ENCODE measurements at places on chromosomes 7 and 10.

GRCh38 chr7:47405921-47406800 lies 175.8 kb downstream of the TNS3 start:
- DNase-seq = peak; percentile 60

- DNase-seq = no peak
These were observed 42.9 kb downstream of the TAX1BP1 start for GRCh38 chr7:27782849-27783248.

DNA sequence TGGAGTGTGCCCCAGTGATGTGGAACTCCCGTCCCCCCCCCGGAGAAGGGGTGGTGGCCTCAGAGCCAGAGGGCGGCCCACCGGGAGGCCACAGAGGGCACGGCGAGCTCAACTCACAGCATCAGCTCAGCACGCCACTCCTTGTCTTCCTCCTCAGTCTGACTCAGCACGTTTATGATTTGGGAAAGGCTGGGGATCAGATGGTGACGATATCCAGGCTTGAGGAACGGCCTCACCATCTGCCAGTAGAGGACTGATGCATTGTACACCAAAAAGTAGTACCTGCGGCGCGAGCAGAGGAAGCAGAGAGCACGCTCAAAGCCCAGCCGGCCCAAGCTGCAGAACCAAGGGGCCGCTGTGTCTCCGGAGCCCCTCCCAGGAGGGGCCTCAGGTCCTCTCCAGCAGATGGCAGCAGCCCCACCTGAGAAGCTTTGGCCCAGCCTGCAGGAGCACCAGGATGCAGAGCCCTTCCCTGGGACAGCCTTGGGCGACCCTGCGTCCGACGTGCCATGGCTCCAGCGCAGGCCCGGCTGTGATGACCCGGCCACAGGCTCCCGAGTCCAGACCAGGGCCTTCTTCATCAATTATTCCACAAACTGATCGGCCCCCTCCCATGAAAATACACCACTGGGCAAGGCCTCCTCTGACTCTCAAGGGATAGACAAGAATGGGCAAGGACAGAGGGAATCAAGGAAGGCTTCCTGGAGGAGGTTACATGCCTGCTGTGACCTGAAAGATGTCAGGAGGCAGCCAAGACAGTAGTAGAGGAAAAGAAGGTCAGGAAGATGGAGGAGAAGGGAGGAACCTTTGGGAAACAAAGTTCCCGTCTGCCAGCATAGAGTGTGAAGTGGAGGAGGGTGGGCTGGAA lies 3.7 kb downstream of the CFAP46 start:
- DNase-seq = no peak

DNA sequence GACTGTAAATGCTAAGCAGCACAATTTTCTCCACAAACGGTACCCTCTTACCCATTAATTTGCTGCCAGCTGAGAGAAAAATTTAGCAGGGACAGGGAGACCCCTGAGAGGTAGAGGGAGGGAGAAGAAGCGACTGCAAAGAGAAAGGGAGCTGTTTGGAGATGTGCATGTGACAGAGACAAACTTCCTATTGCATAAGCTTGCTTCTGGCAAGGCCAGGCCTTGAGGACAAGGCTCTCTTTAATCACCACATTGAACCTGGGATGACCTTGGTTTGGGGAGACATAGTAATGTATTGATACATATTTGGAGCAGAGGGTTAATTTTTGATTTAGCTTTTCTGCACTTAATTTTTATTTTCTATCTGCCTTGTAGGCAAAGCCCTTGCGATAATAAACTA lies 31.1 kb upstream of the HIBADH start:
- no peak for DNase-seq

GRCh38 chr7:128791972-128792327 lies 182 bp downstream of the CCDC136 start:
- no peak for DNase-seq

DNA sequence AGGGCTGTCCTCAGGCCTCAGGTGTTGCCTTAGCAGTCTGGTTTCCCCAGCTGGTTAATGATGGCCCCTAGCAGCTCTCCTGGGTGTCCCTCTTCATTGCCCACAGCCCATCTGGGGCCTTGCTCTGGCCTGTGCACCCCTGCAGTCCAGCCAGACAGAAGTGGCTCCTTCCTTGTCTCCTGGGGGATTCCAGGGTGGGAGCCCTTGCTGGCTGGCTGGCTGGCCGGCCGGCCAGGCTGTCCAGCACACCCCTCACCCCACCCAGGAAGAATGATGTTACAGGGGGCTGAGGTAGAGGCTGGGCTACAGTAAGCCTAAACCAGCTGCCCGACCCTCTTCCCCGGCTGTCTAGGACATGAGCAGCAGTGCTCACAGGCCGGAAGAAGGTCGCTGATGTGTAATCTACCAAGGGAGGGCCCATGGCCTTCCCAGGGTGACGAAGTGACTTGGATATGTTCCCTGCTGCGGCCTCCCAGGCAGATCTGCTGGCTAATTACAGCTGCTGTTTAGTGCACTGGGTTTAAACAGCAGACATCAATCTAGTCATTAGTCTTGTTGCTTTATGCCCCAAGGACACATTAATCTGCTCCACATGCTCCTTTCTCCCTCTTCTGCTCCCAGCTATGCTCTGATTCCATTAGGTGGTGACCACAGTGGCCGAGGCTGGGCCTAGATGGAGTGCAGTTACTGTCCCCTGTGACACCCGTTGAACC lies 53.8 kb upstream of the LRRC4 start:
- DNase-seq = no peak

DNA sequence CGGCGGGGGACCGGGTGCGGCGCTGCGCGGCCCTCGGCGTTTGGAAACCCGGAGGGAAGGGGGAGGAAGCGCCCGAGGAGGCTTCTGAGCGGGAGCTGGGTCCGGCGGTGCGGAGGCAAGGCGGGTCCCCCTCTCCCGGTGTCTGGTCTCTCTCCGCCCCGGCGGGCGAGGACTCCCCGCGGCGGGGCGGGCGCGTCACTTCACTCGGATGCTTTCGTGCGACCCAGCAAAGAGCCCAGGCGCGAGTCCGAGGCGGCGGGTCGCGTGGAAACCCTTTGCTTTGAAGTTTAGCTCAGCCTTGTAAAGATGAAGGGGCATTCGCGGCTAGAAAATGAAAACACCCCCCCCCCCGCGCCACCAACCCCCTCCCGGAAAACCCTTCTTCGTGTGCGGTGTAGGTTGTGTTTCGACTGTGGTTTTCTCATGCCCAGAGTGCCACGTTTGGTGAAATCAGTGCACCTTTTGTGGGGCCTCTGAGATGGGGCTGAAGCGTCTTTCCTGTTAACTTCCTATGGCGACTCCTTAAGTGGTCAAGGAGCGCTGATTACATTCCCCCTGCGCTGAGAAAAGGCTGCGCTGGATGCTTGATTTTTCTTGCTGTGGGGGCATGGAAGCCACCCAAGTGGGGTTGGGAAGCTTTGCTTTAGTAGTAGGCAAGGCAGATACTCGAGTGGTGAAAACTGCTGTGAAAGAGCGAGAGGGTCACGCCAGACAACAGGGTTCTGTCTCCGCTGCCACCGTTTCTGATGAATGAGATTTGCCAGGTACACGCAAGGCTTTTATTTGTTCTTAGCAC lies 876 bp downstream of the GNAI1 start:
- no peak for DNase-seq

DNA sequence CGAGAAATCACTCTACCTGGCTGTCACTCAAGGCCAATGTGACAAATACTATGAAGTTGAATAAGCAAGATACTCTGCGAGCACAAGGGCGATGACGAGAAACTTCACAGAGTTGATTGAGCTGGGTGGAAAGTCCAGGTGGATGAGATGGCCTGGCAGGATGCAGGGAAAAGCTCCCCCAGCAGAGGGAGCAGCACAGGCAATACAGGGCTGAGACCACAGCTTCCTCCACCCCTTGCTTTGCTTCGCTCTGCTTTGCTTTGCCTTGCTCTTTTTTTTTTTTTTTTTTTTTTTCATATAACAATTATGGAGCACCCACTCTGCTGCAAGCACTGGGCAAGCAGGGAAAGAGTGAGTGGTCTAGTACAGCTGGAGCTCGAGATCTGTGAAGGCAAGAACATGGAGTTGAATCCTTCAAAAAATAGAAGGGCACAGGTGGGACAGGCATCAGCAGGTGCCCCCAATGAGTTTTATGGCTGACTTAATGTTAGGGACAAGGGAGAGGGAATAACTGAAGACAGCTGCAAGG lies 88.3 kb downstream of the CABCOCO1 start:
- DNase-seq = peak; percentile 80

- DNase-seq = no peak
These were observed 93.7 kb downstream of the MYL10 start for GRCh38 chr7:101535351-101535751.

- no peak for DNase-seq
These were observed 252.9 kb downstream of the DNAJB6 start for GRCh38 chr7:157589680-157590079.

DNA sequence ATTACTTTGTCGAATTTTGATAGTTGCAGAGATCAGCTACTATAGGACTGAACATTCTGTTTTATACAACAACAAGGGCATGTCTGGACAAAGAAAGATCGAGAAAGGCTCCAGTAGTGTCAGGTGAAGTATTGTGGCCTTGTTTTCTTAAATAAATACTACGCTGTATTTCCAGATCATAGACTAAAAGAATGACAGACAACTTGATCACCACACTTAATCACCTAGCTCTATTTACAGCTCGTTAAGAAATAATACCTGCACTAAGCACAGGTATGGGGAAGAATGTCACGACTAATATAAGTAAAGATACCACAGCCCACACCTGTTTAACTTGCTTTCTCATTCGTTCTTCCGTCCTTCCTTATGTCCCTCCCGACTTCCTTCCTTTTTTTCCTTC lies 269.2 kb downstream of the HGF start:
- DNase-seq = no peak

DNA sequence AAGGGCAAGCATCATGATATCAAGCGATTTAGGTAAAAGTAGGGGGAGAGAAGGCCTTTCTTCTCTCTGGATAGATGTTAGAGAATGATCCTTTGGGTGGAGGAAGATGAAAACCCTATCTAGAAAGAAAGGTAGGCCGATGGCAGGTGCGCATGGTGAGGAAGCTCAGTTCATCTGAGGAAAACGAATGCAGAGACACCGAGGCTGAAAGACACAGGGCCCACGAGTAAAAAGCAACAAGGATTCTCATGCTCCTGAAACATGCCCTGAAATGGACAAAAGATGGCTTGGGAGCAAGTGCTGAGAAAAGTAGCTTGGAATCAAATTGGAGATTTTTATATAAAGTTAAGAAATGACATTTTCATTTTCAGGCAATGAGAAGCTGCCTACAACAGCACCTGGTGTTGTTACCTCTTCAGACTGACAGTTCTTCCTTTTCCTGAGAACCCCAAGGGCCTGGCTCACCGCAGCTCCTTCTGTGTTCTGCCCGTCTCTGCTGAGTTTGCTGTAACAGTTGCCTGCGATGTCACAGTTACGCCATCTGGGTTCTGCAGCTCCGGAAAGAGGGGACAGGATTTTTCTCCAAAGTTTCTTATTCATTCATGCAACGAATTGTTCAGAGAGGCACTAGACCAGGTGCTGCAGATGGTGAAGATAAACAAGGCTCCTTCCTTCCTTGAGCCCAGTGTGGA lies 402.0 kb upstream of the KLF6 start:
- no peak for DNase-seq

GRCh38 chr10:34213805-34214197 lies 601.3 kb downstream of the PARD3 start:
- DNase-seq = no peak

DNA sequence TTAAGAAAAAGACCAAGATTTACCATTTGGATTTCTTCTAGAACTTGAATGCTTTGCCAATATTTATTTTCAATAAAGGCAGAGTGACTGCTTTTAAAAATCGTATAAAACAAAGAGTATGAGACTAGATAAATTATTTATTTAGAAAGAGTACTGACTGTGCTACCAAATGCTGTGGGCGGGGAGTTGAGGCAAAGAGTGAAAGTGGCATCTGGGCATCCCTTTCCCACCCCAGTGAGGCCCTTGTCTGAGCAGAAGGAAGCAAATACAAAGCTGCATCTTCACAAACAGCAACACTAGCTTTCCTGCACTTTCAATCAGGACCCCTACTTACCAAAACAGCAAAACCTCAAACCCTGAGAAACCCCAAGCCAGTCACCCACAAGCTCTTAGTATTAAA lies 34.9 kb downstream of the ITGB1 start:
- DNase-seq = no peak

DNA sequence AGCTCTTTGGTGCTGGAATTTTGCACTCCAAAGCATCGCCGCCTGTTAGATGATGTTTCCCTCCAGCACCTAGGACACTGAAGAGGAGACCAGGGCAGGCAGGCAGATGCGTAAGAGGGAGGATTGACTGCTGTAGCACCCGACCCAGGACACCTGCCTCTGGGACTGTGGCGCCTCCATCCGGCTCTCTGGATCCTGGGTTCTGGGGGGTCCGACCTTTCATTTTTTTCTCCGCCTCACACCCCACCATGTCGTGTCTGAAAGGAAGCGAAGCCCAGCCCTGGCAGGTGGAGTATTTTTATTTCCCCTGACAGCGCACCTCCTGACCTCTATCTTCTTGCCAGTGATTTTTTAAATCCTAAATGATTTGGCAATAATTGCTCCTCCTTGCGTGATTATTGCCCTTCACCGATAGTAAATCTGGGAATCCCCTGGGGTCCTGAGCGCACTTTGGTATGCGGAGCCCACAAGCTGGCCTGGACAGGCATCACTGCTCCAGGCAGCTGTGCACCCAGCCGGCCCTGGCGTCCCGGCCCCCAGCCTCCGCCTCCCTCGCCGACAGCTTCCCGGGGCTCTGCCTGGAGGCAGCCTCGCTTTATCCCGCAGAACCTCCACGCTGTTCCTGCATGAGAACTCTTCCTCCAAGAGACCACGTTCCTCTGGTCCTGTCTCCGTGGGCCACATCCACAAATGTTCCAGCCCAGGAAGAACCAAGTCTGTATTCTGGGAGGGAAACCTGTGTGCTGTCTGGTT lies 48.4 kb downstream of the LHPP start:
- DNase-seq = no peak

DNA sequence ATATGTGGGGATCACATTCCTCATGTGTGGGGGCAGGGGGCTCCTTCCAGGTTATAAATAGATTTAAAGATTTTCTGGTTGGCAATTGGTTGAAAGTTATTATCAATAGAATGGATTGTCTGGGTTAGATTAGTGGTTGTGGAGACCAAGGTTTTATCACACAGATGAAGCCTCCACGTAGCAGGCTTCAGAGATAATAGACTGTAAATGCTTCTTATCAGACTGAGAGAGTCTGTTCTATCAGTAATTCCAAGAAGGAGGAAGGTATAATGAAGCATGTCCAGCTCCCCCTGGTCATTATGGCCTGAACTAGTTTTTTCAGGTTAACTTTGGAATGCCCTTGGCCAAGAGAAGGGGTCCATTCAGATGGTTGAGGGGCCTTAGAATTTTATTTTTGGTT lies 117.7 kb upstream of the FGFR2 start:
- DNase-seq = no peak
